RPMI7951 (cell line): ENCODE measurements at places on chromosomes 1 and 21. TPM values are rescaled to one million over a fixed set of nuclear protein-coding genes. Genes with fewer than 3 reads are reported as not detected.

GRCh38 chr1:48701445-48701844 is 75.2 kb downstream of the BEND5 start:
- DNase-seq, result no peak

DNA sequence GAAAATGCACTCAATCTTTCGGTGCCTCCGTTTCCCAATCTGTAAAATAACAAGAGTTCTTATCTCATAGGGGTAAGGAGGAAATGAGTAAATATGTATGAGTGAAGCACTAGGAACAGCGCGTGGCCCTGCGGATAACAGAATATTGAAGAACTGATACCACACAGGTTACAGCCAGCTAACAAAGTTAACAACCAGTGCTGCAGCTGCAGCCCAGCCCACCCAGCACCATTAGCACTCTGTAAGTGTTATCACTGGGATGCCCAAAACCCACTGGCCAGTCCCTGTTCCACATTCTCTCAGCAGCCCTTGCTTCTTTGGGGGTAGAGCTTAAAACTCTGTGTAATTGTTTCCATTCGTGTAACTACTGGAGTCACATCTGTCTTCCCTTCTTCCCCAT is 89.5 kb downstream of the VWA5B1 start:
- DNase-seq, result no peak

Gene DEPDC1
- 82.5 and 117 TPM in 2 replicates for total RNA-seq

GRCh38 chr1:41483001-41483850 is 1.3 kb downstream of the EDN2 start:
- DNase-seq, result peak; percentile 21

DNA sequence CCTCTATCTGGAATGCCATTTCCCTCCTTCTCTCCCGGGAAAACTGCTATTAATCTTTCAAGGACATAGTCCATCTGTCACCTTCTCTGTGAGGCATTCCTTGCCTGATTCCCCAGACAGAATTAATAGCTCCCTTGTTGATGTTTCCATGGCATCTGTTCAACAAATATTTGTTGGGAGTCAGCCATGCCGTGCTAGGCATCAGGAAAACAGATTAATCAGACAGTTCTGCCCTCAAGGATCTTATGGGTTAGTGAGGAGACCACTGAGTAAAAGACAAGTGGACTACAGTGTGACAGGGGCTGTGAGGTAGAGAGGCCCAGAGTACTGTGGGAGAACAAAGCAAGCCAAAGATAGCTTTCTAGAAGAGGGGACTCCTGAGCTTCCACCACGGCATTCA is 11.4 kb upstream of the MAGOH start:
- DNase-seq, result no peak

GRCh38 chr1:20586953-20587660 is 1.8 kb upstream of the CDA start:
- DNase-seq, result no peak

DNA sequence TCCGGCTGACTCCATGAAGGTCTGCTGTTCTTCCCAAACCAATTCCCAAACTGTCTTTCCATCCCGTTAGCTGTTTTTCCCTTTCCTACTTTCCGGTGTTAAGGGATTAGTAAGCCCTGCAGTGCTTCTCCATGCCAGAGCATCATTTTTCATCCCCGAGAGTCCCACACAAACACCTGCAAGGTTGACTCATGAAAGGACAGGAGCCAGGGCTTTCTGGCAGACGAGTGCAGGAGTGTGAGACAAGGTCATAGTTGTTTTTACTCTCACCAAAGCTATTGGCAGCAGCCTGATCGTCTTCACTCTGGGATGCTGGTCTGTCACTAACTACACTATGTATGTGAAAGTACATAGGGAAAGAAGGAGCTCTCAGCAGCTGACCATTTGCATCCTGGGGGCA is 10.2 kb upstream of the BECN2 start:
- DNase-seq, result no peak

- no peak for DNase-seq
These were observed 27.1 kb upstream of the LRRC38 start for GRCh38 chr1:13540866-13541265.

Gene OR2T11
- not detected in 2 replicates for total RNA-seq

GRCh38 chr1:24641646-24642151 is 1.4 kb upstream of the SRRM1 start:
- DNase-seq, result no peak

Gene TTC34
- under 0.01 and 0.12 TPM in 2 replicates for total RNA-seq

Gene LAPTM5
- total RNA-seq, result 70.7 and 82.5 TPM in 2 replicates

DNA sequence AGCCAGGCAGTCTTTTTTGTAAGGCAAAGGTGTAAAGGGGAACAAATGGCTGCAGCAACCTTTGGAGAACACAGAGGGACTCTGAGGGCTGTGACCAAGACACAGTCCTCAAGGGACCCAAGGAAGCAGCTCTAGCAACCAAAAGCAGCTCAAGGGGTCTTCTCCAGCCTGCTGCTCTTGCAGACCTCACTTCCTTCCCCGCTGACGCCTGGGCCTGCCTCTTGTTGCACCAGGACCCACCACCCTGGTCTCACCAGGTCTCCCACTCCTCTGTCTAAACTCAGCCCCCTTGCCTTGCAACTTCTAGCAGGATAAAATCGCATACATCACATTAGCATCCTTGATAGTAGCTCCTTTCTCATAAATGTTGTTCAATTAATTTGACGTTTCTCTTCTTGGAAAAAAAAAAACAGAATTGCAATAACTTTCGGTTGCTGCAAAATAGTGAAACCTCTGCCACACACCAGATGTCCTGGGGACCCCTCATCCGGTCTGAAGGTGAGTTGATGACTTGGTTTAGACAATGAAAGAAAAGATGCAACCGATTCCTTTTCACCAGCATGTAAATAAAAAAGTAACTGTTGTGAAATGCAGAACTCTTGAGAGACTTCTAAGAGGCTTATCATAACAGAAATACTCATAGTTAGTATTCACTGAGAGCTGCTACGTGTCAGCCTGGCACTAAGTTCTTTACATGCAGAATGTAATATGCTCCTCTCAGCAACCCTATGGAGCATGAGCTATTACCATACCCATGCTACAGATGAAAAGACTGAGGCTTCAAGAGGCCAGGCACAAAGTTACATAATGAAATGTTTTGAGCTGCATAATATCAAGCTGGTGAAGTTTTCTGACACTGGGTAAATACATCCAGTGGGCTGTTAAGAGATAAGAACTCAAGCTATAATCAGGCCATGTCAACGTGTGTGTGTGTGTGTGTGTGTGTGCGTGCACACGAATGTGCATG is 58.5 kb downstream of the UMODL1 start:
- no peak for DNase-seq

DNA sequence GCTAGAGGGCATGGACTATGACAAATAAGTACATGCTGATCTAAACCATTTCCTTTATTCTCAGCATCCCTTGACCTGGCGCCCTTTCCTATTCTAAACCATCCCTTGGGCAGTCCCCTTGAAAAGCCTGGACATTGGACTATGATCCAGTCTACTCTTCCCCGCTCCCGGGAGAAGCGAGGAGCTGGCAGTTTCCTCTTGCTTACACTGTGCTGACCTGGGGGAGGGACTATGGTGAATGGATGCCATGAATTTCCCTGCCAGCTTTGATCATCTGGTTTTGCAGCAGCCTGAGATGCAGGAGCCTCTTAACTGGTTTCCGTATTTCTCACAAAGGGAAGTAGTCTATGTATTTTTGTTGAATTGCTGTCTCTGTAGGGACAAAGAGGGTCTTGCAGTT is 121.7 kb downstream of the KIF26B start:
- DNase-seq, result no peak

Gene CCDC181
- 0.20 and 1.2 TPM in 2 replicates for total RNA-seq

DNA sequence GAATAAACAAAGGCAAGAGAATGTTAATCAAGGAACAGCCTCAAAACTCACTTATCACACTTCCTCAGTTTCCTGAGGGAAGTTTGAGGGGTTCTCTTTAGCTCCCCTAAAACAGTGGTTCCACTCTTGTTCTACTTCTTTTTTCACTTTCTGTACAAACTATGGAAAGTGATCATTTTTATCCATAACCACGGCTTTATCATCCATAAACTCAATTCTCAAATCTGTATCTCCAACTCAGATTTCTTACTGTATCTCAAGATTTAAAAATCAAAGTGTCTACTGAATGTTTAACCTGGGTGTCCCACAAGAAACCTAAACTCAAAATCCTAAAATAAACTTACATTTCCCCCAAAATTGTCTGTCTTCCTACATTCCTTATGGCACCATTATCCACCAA is 3.9 kb downstream of the PFDN2 start:
- DNase-seq, result no peak
